ENCODE measurements at places on chromosomes 16 and 17.
A peak's percentile ranks its signal among the peaks of the same experiment; 100 is the strongest.

DNA sequence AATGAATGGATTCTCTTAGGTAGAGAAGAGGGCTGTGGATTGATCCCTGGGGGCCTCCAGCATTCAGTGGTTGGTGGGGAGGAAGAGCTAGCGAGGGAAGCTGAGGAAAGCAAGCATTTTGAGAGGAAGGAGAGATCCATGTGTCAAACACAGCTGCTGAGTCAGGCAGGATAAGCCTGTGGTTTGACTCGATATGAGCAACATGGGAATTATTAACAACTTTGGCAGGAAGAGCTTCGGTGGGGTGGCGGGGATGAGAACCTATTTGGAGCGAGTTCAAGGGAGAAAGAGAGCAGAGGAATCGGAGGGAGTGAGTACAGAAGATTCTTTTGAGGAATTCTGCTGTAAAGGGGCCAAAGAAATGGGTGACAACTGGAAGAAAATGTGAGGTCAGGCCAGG lies 59.5 kb upstream of the CDC42EP4 start:
- DNase-seq: no peak

DNA sequence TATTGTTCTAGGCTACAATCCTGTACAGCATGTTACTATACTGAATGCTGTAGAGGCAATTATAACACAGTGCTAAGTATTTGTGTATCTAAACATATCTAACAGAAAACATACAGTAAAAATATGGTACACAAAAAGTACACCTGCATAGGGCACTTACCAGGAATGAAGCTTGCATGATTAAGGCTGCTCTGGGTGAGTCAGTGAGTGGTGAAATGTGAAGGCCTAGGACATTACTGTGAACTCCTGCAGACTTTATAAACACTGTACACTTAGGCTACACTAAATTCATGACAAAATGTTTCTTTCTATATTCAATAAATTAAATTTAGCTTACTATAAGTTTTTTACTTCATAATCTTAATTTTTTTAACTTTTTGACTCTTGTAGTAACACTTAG lies 37.1 kb downstream of the AMFR start:
- no peak for DNase-seq

DNA sequence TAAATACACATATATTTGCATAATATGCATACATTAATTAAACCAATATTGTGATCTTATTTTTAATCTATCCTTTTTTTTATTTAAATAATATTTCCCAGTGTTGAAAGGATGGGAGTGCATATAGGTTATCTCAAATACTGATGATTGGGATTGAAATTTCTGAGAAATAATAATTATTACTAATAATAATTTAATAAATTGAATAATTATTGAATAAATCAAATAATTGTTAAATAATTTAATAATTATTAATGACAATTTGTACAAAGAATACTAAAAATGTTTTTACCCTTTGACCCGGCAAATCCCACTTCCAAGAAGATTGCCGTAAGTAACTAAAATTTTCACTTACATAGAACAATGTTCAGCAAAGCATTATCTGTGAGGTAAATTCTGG lies 148.9 kb downstream of the ZNF18 start:
- no peak for DNase-seq

DNA sequence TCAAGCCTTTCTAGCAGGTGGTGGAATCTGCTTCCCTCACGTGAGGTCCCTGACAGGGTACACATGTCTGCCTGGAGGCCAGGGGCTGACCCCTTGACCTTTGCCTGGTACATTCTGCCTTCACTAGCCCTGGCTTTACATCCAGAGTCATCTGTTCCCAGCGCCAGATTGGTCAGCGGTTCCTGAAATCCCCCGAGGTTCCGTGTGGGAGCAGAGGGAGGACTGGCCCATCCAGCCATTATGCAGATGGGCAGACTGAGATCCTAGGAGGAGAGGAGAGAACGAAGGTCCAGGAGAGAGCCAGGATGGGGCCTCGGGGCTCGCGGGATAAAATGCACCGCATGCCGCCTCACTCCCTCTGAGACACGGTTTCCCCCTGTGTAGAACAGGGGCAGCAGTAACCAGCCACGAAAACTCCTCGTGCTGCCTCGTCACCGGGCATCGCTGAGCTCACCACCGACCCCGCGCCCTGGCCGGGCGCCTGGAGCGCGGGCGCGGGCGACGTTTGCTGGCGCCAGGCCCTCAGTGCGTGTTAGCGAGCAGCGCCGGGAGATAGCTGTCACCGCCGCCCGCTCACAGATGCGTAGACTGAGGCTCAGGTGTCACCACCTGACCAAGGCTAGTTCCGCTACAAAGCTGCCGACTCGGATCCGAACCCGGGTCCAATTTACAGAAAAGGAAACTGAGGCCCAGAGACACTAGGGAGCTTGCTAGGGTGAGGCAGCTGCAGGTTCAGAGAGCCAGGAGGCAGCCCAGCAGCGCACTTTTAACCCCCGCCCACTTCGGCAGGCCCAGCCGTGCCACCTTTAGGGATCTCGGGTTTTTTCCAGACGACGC lies 811 bp upstream of the MAP2K3 start:
- DNase-seq: no peak

DNA sequence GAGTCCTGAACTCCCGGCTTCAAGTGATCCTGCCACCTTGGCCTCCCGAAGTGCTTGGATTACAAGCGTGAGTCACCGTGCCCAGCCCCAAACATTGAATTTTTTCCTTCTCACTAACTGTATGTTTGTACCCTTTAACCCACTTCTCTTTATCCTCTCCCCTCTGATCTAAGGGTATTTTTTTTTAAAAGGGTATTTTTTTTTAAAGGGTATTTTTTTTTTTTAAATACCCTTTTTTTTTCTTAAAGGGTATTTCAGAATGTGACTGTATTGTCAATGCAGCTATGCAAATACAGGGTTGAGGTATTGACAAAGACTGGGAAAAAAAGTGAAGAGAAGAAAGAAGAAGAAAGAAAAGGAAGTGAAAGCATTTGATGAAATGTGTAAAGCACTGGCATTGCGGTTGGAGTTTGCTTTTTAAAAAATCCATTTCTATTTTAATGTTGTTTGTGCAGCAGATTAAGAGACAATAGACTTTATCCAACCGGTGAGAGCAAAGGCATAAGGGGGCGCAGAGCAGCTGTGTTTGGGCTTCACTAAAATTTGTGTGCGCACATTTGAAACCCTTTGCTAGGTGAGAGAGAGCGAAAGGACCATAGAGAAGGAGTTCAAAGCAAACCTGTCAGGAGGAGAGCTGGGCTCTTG lies 42.4 kb downstream of the SYT17 start:
- peak; percentile 5 for DNase-seq

DNA sequence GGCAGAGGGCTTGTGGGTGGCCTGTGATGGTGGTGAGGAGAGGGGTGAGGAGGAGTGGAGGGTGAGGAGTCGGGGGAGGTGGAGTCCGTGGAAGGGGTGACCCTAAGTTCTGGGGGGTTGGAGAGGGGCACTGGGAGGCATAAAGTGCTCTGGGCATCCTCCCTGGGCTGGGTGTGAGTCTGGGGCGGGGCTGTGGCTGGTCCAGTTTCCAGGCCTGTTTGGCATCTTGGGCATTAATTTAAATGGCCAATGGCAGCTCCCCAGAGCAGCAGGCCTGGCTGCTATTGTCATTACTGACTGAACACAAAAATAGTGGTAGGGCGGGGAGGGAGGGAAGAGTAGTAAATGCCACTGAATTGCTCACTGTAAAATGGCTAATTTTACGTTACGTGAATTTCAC lies 7.7 kb upstream of the ARHGAP23 start:
- DNase-seq: no peak

- no peak for DNase-seq
Measured at GRCh38 chr16:47058295-47059086, 85.0 kb upstream of the DNAJA2 start.

DNA sequence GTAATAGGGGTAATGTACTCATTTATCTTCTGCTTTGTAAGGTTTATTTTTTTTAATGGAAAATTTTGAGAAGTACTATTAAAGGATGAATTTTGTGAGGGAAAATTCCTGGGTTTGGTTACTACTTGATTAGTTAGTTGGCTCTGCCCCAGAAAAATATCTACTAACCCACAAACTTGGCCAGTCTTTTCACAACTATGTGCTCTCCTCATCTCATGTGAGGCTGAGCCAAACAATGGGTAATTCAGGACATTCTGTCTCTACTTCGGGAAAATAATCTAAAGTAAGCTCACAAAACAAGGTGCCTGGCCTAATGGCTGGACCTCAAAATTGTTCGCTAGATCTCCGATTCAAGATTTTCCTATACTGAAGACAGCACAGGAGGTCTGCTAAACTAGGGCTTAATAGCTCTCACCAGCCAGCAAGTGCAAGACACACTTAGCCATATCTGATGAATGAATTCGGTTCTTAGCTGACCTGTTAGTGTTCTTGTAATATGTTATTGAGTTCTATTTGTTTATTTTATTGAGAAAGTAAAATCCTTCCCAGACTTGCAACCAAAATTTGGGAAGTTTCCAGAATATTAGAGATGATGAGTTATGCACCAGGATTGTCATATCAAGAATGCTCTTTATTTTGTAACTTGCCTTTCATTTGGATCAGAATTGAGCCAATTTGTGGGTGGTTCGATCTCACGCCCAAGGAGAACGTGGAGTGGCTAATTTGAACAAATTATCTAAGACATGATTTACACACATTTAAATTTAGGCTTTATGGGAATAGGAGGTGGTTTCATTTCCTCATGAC lies 5.7 kb downstream of the KCNJ16 start:
- DNase-seq: no peak

DNA sequence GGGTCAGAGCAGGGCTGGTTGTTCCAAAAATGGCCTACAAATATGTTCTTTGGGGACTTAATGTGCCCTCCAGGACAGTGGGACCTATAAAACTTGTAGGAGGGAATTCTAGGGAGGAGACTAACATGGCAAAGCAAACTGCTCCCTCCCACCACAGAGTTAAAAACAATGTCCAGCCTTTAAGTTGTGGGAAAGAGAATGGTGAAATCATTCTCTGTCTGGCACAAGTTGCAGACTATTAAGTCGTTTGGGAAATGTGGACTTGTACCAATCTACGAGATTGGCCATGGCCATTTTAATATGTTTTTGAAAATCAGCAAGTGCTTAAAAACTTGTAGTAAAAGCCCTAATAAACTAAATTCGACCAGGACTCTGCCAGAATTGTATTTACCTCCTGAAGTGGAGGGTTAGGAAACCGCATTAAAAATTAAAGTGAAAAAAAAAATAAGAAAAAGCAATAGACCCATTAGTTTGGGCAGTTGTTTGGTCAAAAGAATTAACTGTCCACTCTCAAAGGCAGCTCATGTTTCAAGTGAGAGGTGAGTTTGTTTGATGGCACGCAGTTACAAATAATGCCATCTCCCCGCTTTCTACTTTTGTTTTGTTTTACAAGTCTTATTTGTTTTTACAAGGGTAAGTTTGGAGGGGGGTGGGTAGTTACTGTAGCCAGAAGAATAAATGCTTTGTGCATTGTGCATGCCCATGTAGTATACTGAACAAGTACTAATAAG lies 32.4 kb downstream of the ANKFN1 start:
- DNase-seq: no peak

DNA sequence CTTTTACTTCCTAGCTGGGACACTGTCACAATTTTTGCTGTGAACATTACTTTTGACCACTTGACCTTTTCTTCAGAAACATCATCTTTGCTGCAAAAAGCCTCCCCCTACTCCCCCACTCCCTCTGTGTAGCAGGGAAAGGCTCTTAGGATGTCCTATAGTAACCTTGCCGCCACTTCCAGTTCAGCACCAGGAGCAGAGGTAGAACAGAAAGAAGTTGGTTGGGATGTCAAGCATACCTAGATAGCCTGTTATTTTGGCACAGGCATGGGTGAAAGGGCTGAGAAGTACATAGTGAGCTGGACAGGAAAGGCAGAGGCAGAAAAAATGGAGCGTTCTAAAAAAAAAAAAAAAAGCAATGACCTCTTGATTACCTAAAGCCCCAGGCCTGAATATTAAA lies 31.3 kb downstream of the SMIM36 start:
- no peak for DNase-seq

- DNase-seq: no peak
Measured at GRCh38 chr17:20997711-20998570, 44.9 kb downstream of the USP22 start.

DNA sequence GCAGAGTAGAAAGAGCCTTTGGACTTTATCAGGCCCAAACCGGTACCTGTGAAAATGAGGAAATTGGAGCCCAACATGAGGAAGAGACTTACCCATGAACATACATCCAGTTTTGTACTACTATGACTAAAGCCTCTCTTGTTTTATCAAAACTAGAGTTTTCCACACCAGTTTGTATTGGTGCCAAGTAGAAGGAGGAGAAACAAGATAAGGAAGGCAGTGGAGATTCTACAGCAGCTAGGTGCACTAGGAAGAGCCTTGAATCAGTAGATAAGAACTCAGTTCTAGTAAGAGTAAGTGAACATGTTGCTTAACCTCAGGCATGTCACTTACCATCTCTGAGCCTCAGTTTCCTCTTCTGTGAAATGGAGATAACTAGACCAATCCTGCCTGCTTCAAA lies 13.7 kb upstream of the TMEM132E start:
- no peak for DNase-seq

DNA sequence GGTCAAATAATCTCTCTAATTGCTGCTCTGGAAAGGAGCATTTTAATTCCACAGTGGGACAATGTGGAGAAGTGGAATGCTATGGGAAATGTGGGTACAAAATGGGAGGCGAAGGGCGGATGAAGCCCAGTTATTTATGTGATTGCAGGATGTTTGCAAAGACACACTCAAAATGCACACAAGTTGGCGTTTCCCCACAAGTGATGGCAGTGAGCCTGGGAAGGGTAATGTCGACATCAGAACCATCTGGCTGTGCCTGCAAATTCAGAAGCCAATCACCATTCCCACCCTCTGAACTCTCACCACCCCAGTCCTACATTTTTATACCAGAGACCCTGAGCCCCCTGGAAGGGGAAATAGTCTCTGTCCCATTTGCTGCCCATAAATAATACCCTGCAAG lies 201.1 kb downstream of the SOX9 start:
- DNase-seq: no peak
